Endodermal cell (in vitro differentiated cells): ENCODE measurements at places on chromosomes 11 and 22.
A peak's percentile ranks its signal among the peaks of the same experiment; 100 is the strongest.

DNA sequence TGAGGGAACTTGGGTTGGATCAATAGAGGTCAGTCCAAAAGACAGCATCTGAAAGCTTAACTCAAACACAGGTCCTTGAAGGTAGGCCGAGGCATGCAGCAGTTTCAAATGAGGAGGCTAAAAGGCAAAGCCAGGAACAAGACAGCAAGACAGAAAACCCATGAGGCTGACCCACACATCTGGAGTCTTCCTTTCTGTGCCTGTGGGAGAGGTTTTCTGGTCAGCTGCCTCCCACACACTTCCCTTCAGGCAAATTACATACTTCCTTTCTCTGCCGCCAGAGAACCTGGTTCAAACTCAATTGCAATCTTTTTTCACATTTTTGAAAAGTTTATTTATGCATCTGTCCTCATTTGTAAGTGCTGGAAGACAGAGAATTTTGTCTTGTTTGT is 29.8 kb upstream of the CRTAM start:
- no peak overlapping the region for H3K27ac ChIP-seq
- H3K4me3 ChIP-seq, result no peak overlapping the region
- H3K27me3 ChIP-seq, result no peaks in the 10 kb centered on the region
- no peak for DNase-seq
- no peaks in the 10 kb centered on the region for H3K36me3 ChIP-seq
- H3K4me1 ChIP-seq, result no peaks in the 10 kb centered on the region

- no peaks in the 10 kb centered on the region for H3K4me1 ChIP-seq
- no peak overlapping the region for H3K27ac ChIP-seq
- H3K36me3 ChIP-seq, result peaks cover 2% of the 10 kb centered on the region
- no peak overlapping the region for H3K4me3 ChIP-seq
- no peaks in the 10 kb centered on the region for H3K27me3 ChIP-seq
- no peak for DNase-seq
Measured at GRCh38 chr11:6197466-6198200, 1.4 kb upstream of the OR52W1 start.

DNA sequence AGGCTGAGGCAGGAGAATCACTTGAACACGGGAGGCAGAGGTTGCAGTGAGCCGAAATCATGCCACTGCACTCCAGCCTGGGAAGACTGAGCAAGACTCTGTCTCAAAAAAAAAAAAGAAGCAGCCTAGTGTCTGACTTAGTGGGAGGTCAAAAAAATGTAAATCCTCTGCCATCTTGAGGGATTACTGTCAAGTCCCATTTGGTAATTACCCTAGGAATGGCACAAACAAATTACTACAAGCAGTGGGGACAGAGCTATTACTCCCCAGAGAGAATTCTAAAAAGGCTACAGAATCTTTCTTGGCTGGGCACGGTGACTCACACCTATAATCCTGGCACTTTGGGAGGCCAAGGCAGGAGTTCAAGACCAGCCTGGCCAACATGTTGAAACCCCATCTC is 3.8 kb downstream of the SERPING1 start:
- no peak overlapping the region for H3K4me3 ChIP-seq
- peaks cover 2% of the 10 kb centered on the region for H3K4me1 ChIP-seq
- no peaks in the 10 kb centered on the region for H3K36me3 ChIP-seq
- DNase-seq, result no peak
- H3K27me3 ChIP-seq, result no peaks in the 10 kb centered on the region

GRCh38 chr11:101706541-101706940 is 122.7 kb upstream of the TRPC6 start:
- H3K36me3 ChIP-seq, result no peaks in the 10 kb centered on the region
- no peak for DNase-seq
- H3K27me3 ChIP-seq, result no peaks in the 10 kb centered on the region
- H3K4me1 ChIP-seq, result peaks cover 3% of the 10 kb centered on the region
- H3K4me3 ChIP-seq, result peak overlapping the region; percentile 23
- no peak overlapping the region for H3K27ac ChIP-seq

- no peaks in the 10 kb centered on the region for H3K27me3 ChIP-seq
- no peak overlapping the region for H3K4me3 ChIP-seq
- H3K27ac ChIP-seq, result no peak overlapping the region
- no peak for DNase-seq
- H3K4me1 ChIP-seq, result no peaks in the 10 kb centered on the region
Measured at GRCh38 chr11:119447664-119448242, 24.8 kb upstream of the THY1 start.

- no peak for DNase-seq
- no peaks in the 10 kb centered on the region for H3K27me3 ChIP-seq
- H3K36me3 ChIP-seq, result no peaks in the 10 kb centered on the region
- no peak overlapping the region for H3K27ac ChIP-seq
- no peak overlapping the region for H3K4me3 ChIP-seq
- H3K4me1 ChIP-seq, result peaks cover 7% of the 10 kb centered on the region
Measured at GRCh38 chr22:36009085-36009484, 19.5 kb downstream of the RBFOX2 start.

- no peaks in the 10 kb centered on the region for H3K36me3 ChIP-seq
- DNase-seq, result no peak
- no peak overlapping the region for H3K27ac ChIP-seq
- no peak overlapping the region for H3K4me3 ChIP-seq
Measured at GRCh38 chr22:16949561-16949960, 58.5 kb downstream of the GAB4 start.

GRCh38 chr22:31943206-31943977 is 943 bp upstream of the YWHAH start:
- H3K27me3 ChIP-seq, result no peaks in the 10 kb centered on the region
- no peaks in the 10 kb centered on the region for H3K4me1 ChIP-seq
- peaks cover 16% of the 10 kb centered on the region for H3K36me3 ChIP-seq
- H3K4me3 ChIP-seq, result peak overlapping the region; percentile 67

DNA sequence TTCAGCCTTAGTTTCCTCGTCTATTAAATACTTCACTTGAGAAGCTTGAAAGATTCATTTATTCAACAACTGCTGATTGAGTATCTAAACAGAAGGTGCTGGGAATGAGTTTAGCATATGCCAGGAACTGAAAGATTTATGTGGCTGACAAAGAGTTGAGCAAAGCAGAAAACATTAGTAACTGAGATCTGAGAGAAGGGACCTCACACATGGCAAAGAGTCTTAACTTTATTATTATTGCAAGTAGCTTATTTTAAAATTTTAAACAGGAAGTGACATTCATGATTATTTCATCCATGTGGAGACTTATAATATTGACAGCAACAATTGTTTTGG is 133.6 kb downstream of the CASP12 start:
- DNase-seq, result no peak
- no peak overlapping the region for H3K4me3 ChIP-seq
- H3K36me3 ChIP-seq, result no peaks in the 10 kb centered on the region

GRCh38 chr22:41833369-41834004 is 582 bp downstream of the SREBF2 start:
- no peaks in the 10 kb centered on the region for H3K4me1 ChIP-seq
- peak; percentile 72 for DNase-seq
- peak overlapping the region; percentile 95 for H3K4me3 ChIP-seq
- peaks cover 25% of the 10 kb centered on the region for H3K36me3 ChIP-seq
- no peaks in the 10 kb centered on the region for H3K27me3 ChIP-seq

DNA sequence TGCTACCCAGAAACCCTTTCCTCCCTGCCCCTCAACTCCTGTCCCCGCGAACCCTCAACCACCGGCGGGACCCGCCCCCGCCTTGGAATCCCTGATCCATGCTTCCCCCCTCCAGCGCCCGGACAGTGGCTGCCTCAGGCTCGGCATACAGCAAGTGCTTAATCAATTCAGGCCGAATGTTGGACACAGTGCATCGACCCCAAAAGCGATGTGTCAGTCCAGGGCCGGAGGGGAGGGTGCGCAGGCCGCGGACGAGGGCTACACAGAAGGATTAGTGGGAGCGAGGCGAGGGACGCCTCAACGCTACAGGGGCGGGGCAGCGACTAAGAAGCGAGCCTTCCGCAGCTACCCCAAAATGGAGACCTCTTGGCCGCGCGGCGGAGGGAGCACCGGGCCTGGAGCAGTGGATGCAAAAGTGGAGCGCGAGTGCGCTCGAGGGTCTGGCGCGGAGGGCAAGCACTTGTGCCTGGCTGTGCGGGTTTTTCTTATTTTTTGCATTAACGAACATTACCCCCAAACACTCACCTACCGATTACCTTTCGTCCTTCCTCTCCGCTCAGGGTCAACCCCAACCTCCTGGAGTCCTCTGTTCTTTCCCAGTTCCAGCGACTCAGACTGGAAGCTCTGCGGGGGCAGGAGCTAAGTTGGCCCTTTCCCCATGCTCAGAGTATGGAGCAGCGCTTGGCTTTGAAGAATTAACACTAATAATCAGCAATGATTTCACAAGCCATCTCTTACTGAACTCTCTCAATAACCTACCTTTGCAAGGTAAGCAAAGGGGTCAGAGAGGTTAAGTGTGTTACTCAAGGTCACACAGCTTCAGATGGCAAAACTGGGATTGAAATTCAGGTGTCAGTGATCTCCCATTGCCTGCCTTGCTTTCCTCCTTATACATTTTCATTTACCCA is 30.0 kb upstream of the WNT11 start:
- H3K4me3 ChIP-seq, result peak overlapping the region; percentile 94
- H3K27ac ChIP-seq, result no peak overlapping the region
- H3K36me3 ChIP-seq, result no peaks in the 10 kb centered on the region
- no peaks in the 10 kb centered on the region for H3K4me1 ChIP-seq
- DNase-seq, result peak; percentile 90

- no peaks in the 10 kb centered on the region for H3K27me3 ChIP-seq
- no peaks in the 10 kb centered on the region for H3K4me1 ChIP-seq
Measured at GRCh38 chr11:131302836-131303235, 67.6 kb upstream of the NTM start.

- H3K4me1 ChIP-seq, result no peaks in the 10 kb centered on the region
- H3K4me3 ChIP-seq, result no peak overlapping the region
- no peaks in the 10 kb centered on the region for H3K27me3 ChIP-seq
Measured at GRCh38 chr22:35393116-35394010, 6.6 kb upstream of the MCM5 start.

DNA sequence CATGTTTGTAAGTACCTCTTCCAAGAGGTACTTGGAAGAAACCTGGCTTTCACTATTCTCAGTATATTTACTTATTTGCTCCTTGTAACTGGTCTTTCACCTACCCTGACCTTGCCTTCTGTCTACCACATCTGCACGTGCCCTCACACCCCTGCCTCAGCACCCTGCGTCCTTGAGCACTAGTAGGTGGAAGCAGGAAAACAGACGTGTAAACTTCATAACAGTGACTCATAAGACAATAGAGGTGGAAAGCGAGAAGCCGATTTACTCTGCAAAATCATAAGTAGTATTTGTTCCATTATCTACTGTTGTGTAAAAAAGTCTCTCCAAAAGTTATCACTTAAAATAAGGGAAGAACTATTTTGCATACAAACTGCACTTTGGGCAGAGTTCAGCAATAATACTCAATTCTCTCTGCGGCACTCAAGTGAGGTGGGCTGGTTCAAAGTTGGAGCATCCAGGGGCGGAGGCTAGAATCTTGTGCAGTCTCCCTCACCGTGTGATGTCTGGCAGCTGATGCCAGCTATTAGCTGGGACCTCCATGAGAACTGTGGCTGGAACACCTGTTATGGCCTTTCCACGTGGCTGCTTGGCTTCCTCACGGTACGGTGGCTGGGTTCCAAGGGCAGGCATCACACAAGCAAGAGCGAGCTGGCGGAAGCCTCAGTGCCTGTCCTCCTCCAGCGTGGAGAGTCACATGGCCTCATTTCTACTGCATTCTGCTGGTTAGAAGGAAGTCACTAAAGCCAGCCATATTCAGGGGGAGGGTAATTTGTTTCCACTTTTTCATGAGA is 30.4 kb downstream of the PACS1 start:
- no peaks in the 10 kb centered on the region for H3K36me3 ChIP-seq
- no peak overlapping the region for H3K27ac ChIP-seq
- H3K4me3 ChIP-seq, result no peak overlapping the region
- DNase-seq, result no peak
- H3K27me3 ChIP-seq, result no peaks in the 10 kb centered on the region

- no peaks in the 10 kb centered on the region for H3K36me3 ChIP-seq
- no peaks in the 10 kb centered on the region for H3K27me3 ChIP-seq
- peaks cover 3% of the 10 kb centered on the region for H3K4me1 ChIP-seq
- H3K4me3 ChIP-seq, result no peak overlapping the region
Measured at GRCh38 chr11:113615098-113615497, 91.0 kb downstream of the TMPRSS5 start.

DNA sequence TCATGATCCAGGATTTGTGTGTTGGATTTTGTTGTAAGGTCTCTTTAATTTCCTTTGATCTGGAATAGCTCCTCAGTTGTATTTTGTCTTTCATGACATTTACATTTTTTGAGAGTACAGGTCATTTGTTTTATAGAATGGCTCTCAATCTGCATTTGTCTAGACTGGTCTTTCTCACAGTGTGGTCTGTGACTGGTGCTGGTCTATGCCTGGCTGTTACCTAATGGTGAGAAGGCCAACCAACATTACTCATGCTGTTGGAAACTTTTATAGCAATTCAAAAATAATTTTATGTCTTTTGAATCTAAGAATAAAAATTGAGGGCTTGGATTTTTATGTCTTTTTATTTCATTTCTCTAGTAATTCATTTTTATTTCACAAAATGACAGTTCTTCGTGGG is 3.9 kb upstream of the NCR3LG1 start:
- H3K4me3 ChIP-seq, result no peak overlapping the region
- H3K36me3 ChIP-seq, result no peaks in the 10 kb centered on the region
- peaks cover 45% of the 10 kb centered on the region for H3K27me3 ChIP-seq
- H3K27ac ChIP-seq, result no peak overlapping the region

GRCh38 chr11:13247606-13248296 is 29.8 kb upstream of the BMAL1 start:
- no peaks in the 10 kb centered on the region for H3K4me1 ChIP-seq
- no peak for DNase-seq
- H3K4me3 ChIP-seq, result no peak overlapping the region

DNA sequence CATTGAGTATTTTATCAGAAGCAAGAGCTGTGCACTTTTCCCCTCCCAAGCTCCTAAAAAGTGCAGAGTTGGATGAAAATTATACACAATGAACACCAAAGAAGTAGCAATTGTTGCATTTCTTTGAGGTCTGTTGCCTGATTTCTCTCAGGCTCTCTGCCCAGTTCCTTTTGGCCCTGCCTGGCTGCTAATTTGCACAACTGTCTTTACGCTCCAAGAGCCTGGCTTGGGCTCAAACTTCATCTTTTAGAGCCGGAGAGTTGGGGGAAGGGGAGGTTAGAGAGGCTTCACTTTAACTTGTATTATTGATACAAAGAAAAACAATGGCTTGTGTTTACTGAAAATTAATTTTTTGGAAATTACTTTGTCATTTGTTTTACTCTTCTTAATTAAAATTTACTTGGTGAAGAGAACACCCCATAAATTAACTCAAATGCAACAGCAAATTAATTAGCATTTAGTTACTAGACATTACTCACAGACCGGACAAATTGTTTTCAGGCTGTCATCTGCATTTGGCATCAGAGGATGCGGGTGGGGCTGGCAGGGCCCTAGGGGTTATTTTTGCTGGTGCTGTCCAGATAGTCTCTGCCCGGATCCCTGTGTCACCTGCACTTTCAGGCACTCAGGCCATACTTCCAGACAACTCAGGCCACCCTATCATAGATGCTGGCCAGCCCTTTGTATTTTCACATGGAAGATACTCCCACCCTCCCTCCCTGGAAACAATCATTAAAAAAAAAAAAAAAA is 407.3 kb downstream of the NXPE2 start:
- H3K4me1 ChIP-seq, result no peaks in the 10 kb centered on the region
- H3K4me3 ChIP-seq, result no peak overlapping the region
- H3K27ac ChIP-seq, result no peak overlapping the region
- no peak for DNase-seq
